ENCODE measurements at places on chromosomes 3 and 15.

DNA sequence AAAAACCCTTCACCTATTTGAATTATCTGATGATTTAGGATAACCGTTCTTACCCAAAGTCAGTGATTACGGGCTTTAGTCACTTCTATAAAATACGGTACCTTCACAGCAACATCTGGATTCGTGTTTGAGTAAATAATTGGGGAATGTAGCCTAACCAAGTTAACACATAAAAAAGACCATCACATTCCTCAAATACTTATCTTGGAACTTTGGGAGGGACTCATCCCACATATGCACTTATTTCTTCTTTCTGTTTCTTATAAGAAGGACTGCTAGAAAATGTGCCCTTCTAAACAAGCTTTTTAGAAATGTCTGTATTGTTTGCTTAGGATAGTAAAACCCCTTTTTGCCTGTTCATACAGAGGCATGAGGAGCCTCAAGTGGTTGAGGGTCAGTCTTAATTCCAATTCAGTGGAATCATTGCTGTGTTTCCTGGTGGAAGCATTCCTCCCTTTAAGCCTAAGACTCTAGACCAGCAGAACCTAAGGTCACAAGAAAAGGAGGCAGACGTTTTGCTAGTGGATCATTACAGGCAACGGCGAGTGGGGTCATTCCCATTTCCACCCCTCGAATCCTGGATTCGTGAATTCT, 67.5 kb downstream of the TMEM44 start:
- no peak for DNase-seq

GRCh38 chr3:3191675-3192285, 12.3 kb upstream of the CRBN start:
- DNase-seq: peak; percentile 95

GRCh38 chr3:37096975-37097374, 77.4 kb downstream of the LRRFIP2 start:
- DNase-seq: no peak

GRCh38 chr3:87260270-87260669, 16.1 kb downstream of the POU1F1 start:
- DNase-seq: peak; percentile 45

DNA sequence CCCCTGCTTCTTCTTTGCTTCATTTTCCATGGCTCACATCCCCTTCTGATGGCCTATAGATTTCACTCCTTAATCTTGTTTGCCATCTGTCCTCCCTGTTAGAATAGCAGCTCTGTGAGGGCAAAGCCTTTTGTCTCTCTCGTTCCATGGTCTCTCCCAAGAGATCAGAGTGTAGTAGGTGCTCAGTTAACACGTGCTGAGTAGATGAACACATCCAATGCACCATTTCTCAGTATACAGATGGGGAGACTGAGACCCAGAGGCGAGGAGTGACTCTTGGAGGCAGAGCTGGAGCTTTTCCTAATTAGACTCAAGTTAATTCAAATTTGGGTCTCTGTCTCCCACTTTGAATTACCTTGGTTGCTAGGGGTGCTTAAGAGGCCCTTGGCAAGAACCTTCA, 4.2 kb downstream of the PAQR5 start:
- DNase-seq: no peak

- no peak for DNase-seq
Observed at GRCh38 chr3:63304421-63304820, 26.3 kb downstream of the SYNPR start.

GRCh38 chr3:58047826-58048225, 39.6 kb downstream of the FLNB start:
- no peak for DNase-seq

- no peak for DNase-seq
Observed at GRCh38 chr3:152123457-152123856, 145.3 kb upstream of the MBNL1 start.

GRCh38 chr15:39052323-39052705, 487.7 kb upstream of the RASGRP1 start:
- no peak for DNase-seq

GRCh38 chr3:130299531-130299930, 45.9 kb upstream of the COL6A5 start:
- no peak for DNase-seq

GRCh38 chr3:23875113-23875725, 41.6 kb downstream of the NKIRAS1 start:
- no peak for DNase-seq

DNA sequence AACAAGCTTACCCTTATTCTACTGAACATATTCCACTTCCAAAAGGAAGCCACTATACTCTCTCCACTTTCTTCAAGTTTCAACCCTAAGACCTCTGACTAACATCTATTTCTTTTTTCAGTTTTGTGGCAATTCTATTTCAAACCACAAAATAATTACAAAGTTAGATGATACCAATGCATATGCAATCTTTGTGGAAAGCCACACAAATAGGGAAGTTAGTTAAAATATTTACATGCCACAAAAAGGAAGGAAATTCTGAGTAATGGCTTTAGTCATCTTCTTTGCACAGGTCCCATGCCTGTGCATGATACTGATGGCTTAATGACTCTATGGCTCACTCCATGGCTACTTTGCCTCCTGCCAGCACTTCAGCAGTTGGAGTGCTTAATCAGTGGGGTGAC, 57.0 kb upstream of the MCTP2 start:
- no peak for DNase-seq

GRCh38 chr3:25775936-25776335, 7.3 kb downstream of the NGLY1 start:
- DNase-seq: no peak

DNA sequence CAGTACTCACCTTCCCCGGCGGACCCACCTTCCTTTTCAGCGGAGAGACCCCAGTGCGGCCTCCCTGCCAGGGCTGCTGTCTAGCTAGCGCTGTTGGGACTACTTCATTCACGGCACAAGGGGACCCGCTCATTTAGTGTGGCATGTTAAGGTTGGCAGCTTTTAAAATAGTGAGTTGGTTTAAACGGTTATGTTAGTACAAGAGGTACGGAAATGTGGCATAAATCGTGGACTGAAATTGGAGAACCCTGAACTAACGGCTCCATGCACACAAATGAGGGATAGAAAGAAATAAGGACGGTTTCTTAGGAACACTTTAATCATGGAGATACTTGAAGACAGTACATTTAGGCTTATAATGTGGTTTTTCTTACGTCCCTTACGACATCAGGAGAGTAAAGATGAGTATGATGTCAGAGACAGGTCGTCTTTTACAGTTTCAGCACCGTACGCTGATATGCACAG, 752 bp downstream of the CEP63 start:
- peak; percentile 34 for DNase-seq

- DNase-seq: no peak
Observed at GRCh38 chr3:46857485-46858341, 5.5 kb downstream of the MYL3 start.

GRCh38 chr3:129429080-129429451, 630 bp upstream of the EFCAB12 start:
- no peak for DNase-seq

- DNase-seq: no peak
Observed at GRCh38 chr3:46489381-46489780, 8.4 kb upstream of the RTP3 start.

DNA sequence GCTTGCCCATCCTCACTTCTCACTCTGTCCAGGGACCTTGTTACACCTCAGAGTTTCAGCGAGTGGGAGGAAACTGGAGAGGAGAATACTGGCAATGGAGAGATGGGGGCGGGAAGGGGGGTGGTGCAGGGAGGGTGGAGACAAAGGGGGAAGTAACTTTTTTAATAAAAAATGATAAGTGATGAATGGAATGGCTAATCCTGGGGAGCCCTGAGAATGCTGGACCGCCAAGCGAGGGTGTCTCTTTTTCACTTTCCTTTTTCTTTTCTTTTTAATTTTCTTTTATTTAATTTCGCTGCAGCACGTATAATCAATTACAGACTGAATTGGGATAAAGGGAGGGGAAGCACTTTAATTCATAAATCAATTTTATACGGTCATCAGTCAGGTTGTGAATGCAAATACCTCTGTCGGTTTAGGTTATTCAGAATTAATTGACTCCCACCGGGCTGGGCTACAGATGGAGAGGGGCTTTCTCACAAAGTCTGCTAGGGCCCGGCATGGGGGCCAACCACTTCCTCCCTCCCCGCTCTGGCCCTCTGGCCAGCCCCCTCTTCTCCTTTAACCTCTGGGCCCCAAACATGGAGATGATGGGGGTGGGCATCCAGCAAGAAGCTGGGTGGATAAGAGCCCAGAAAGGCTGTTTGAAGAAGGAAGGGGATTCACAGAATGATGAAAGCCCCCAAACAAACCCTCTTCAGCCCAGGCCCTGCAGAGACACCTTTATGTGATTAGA, 106.8 kb upstream of the BOC start:
- DNase-seq: no peak

DNA sequence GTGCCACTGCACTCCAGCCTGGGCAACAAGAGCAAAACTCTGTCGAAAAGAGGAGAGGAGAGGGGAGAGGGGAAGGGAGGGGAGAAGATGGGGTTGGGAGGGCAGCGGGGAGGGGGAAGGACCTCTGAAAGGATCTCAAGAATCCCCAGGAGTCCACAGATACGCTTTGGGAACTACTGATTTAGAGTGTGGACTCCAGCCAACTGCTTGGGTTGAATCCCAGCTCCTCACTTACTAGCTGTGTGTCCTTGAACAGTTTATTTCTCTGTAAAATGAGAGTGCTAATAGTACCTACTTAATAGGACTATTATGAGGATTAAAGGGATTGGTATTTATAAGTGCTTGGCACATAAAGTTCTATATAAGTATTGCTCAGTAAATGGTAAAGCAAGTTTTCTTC, 45.0 kb upstream of the FAH start:
- DNase-seq: no peak

DNA sequence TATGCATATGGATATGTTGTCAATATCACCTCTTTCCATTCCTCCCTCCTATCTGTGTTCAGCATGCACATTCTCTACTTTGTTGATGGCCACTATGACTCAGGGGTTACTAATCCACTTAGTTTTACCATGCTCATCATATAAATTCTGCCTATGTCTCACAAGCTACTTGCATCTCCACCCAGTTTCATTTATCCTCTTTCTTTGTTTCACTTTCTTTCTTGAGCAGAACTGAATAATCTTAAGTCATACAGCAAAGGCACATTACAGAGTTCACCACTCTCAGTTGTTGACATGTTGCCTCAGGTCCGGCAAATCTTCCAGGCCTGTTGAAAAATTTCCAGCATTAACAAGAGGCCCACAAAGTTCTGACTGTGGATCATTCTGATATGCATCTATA, 71.5 kb downstream of the SSR3 start:
- DNase-seq: peak; percentile 14

DNA sequence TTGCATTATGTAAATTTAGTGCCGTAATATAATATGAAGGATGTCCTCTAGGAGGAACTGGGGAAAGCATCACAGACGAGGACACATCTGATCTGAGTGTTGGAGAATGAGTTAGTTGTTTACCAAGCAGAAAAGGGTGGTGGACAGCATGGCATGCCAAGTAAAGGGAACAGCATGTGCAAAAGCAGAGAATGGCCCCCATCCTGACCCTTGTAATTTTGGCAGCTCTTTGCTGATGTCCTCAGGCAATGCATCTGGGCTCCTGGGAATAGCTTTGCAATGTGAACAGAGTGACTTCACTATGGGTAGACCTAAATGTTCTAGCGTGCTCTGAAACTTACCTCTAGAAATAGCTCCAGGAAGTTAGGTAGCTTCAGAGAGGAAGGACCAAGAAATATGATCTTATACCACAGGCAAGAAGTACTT, 263.3 kb downstream of the LPP start:
- DNase-seq: no peak

GRCh38 chr3:169298247-169298992, 365.1 kb downstream of the MECOM start:
- DNase-seq: no peak

- no peak for DNase-seq
Observed at GRCh38 chr3:27596334-27596841, 112.2 kb upstream of the SLC4A7 start.

- no peak for DNase-seq
Observed at GRCh38 chr15:25939122-25939521, 76.0 kb upstream of the ATP10A start.

DNA sequence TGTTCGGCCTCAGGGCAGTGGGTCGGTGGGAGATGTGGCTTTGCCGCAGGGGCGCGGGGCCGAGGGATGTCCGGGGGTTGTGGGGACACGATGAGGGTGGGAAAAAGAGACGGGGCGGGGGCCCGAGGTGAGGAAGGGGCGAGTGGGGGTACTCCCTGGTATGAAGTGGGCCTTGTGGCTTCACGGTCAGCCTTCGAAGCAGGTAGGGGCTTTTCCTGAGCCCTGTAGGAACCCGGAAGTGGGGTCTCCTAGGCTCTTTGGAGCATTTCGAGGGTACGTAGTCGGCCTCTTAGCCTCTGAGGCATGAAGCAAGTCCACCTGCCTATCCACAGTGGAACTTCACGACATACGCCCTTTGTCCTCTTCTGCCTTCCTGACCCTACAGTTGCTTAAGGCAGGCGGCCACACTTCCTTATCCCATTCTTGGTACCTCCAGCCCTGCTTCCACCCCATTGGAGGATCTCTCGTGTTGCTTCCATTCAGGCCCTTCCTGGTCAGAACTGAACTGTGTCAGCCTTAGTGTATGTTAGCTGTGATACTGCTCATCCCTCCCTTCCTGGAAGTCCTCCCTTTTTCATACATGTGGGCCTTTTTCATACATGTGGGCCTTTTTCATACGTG, 389 bp downstream of the ARPC4 start:
- DNase-seq: no peak

DNA sequence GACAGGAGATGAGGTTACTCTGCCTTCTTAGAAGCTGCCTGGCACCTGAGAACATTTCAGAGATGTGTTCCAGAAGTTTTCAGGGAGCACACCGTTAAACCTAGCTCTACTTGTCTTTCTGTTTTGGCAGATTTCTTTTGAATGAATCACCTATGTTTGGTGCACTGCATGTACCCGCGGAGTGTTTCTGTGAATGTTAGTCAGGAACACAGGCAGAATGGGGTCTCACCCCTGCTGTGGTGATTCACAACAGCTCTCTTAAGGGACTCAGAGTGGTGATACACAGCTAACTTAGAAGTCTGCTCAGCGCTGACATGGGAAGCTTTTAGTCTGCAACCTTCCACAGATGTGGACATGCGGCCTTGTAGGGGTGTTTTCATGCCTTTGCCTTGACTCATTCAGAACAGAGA, 24.0 kb downstream of the TSEN2 start:
- no peak for DNase-seq

Measured in Jurkat, Clone E6-1 (cell line).